ENCODE measurements at places on chromosomes 3 and 15.

GRCh38 chr15:31934821-31935220, 95.5 kb upstream of the CHRNA7 start:
- DNase-seq: no peak

GRCh38 chr3:66398228-66399025, 102.4 kb downstream of the LRIG1 start:
- no peak for DNase-seq

DNA sequence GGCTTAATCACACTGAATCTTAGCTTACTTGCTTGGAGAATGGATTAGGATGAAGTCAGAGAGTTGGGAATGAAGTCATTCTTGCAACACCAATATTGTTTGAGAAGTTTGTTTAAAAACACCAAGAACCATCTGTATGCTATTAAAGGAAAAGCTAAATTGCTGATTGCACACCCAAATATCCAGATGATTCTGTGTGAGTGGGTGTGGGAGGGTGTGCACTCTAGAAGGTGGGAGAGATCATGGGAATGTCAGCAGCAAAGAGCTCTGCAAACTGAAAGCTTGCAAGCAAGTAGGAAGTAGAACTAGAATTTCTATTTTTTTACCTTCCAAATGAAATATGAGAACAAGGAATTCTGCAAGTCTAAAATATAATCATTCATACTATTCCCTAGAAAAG, 364.9 kb downstream of the NR2F2 start:
- DNase-seq: no peak

DNA sequence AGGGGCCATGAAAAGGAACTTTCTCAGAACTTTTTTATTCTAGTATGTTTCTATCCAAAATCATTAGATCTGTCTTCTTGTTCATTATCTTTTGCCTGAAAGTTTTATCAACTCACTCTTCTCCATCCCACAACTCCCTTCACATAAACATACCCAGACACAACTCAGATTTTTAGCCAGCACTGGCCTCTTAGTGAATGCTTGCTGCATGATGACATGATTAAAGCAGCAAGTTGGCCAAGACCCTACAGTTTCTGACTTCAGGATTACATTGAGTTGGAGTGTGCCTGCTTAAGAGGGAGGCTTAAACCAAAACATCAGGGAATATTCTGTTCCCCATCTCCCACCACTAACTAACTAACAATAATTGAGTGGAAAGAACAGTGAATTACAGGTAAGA, 38.1 kb downstream of the PLSCR2 start:
- DNase-seq: no peak

DNA sequence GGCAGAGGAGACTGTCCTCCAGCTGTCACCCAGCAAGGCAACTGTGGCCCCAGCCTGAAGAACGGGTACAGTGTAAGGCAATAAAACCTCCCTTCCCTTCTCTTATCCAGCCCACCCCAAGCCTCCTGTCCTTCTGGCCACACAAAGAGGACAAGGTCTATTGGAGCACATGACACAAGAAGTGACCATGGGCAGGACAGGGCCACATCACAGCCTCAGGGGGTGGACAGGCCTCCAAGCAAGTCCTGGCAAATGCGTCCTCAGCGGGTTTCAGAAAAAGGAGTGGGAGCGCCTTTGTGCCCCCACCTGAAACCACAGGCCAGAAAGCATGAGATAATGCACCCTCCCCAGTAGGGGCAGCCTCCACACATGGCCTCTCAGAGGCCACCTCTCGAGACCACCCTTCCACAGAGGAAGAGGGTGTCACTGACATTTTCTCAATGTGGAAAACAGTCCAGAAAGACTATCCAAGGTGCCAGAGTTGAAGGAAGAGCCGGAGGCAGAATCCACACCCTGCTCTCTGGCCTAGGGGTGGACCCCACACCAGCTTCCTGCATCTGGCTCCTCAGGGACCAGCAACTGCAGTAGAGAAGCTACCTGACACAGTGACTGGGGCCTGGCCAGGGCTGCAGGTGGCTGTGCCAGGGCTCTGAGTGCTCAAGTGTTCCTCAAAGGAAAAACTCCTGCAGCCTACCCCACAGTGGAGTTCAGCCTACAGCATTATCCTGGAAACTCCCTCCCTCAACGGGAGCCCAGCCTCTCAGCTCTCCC, 43.9 kb downstream of the CCDC12 start:
- DNase-seq: no peak
